Activated T-cell treated with anti-CD3 and anti-CD28 coated beads, Interleukin-2, amount 50 U/mL, for 4 hours (primary cell): ENCODE measurements at places on chromosomes 1 and 21. TPM values are rescaled to one million over a fixed set of nuclear protein-coding genes. Genes with fewer than 3 reads are reported as not detected.

Gene CR2
- 1.1 TPM for total RNA-seq

Gene CD53
- total RNA-seq: 163 TPM

Gene OR2T33
- total RNA-seq: not detected

Gene GIPC2
- total RNA-seq: not detected

Gene HJV
- total RNA-seq: not detected

Gene NTNG1
- not detected for total RNA-seq

Gene S100A7
- total RNA-seq: not detected

Gene SMG5
- total RNA-seq: 123 TPM

Gene RBM34
- 149 TPM for total RNA-seq

Gene FNDC10
- 4.8 TPM for total RNA-seq

Gene ADAMTS4
- 0.34 TPM for total RNA-seq

Gene C4BPA
- total RNA-seq: 0.58 TPM

Gene COL9A2
- total RNA-seq: 0.96 TPM

Gene PRAMEF5
- total RNA-seq: not detected

Gene GPR52
- total RNA-seq: 0.48 TPM

Gene TEKT2
- total RNA-seq: not detected

Gene RNPEP
- total RNA-seq: 14.3 TPM

Gene PM20D1
- total RNA-seq: 0.20 TPM

Gene POLR3GL
- 14.5 TPM for total RNA-seq

Gene EPHA8
- not detected for total RNA-seq

Gene TAS1R1
- total RNA-seq: not detected

Gene SIM2
- not detected for total RNA-seq

Gene FCRL2
- total RNA-seq: not detected

Gene LCE3D
- not detected for total RNA-seq

Gene GON4L
- 48.4 TPM for total RNA-seq

Gene OR2G6
- not detected for total RNA-seq

Gene KCNJ15
- total RNA-seq: 0.46 TPM

Gene SARS1
- 201 TPM for total RNA-seq

Gene SLC30A10
- total RNA-seq: not detected

Gene RWDD3
- total RNA-seq: 7.1 TPM

Gene CELA3A
- 4.0 TPM for total RNA-seq

Gene CRNN
- not detected for total RNA-seq

Gene CR1L
- total RNA-seq: not detected

Gene SSX2IP
- 5.7 TPM for total RNA-seq

Gene H3-3A
- total RNA-seq: 332 TPM

Gene SLAMF8
- 1.3 TPM for total RNA-seq

Gene PTGER3
- total RNA-seq: 0.14 TPM

Gene KMO
- total RNA-seq: 0.34 TPM

Gene RPTN
- total RNA-seq: not detected

Gene CGN
- total RNA-seq: 0.68 TPM

Gene MAN1C1
- total RNA-seq: 3.1 TPM

Gene SPATA21
- total RNA-seq: not detected

Gene REN
- total RNA-seq: not detected

Gene UHMK1
- 73.6 TPM for total RNA-seq

Gene HES2
- not detected for total RNA-seq

Gene CLCA4
- total RNA-seq: 0.05 TPM

Gene CSDE1
- 460 TPM for total RNA-seq

Gene RCSD1
- 17.5 TPM for total RNA-seq

Gene DTL
- total RNA-seq: 47.7 TPM

Gene GNAT2
- 1.1 TPM for total RNA-seq

Gene CNR2
- total RNA-seq: 0.24 TPM

Gene PBXIP1
- 12.7 TPM for total RNA-seq

Gene PRAMEF18
- total RNA-seq: not detected

Gene OR2T5
- total RNA-seq: not detected

Gene GPR3
- total RNA-seq: 2.7 TPM

Gene ATP1A4
- total RNA-seq: not detected

Gene PGLYRP3
- not detected for total RNA-seq

Gene PLEKHA6
- total RNA-seq: 0.19 TPM
